ENCODE measurements at places on chromosomes 1 and 21. TPM values are rescaled to one million over a fixed set of nuclear protein-coding genes. Genes with fewer than 3 reads are reported as not detected.

CLCA2 gene
- polyA plus RNA-seq, result 1.0 TPM

KIF17 gene
- polyA plus RNA-seq, result 1.3 TPM

MYOM3 gene
- 5.7 TPM for polyA plus RNA-seq

ACOT11 gene
- polyA plus RNA-seq, result 58.9 TPM

RNU1-3 gene
- polyA plus RNA-seq, result not detected

OPTC gene
- not detected for polyA plus RNA-seq

ARHGAP30 gene
- polyA plus RNA-seq, result 5.8 TPM

TAS1R3 gene
- 0.81 TPM for polyA plus RNA-seq

DNA sequence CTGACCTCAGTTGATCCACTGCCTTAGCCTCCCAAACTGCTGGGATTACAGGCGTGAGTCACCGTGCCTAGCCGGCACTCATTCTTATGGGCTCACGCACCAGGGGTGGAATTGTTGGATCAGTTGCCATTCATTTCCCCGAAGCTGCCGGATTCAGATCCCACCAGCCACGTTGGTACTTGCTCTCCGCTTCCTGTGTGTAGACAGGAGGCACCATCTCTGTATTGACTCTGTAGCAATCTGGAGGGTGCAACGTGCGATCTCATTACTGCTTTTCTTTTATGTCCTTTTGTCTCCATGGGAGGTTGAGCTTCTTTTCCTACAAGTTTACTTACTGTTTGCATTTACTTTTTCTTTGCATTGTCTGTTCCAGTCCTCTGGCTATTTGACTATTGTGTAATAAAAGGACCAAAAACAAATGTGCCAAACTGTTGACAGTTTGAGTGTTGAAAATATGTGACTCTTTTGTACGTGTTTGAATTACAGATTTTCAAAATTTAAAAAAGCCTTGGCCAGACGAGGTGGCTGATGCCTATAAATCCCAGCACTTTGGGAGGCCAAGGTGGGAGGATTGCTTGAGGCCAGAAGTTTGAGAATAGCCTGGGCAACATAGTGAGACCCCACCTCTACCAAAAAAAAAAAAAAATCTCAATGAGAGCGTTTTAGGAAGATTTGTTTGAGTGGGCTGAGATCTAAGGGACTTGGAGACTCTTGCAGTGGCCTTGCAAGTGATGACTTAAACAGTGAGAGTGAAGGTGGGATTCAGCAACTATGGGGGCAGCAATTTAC is 39.1 kb downstream of the SPSB1 start:
- peak; percentile 48 for DNase-seq

DNA sequence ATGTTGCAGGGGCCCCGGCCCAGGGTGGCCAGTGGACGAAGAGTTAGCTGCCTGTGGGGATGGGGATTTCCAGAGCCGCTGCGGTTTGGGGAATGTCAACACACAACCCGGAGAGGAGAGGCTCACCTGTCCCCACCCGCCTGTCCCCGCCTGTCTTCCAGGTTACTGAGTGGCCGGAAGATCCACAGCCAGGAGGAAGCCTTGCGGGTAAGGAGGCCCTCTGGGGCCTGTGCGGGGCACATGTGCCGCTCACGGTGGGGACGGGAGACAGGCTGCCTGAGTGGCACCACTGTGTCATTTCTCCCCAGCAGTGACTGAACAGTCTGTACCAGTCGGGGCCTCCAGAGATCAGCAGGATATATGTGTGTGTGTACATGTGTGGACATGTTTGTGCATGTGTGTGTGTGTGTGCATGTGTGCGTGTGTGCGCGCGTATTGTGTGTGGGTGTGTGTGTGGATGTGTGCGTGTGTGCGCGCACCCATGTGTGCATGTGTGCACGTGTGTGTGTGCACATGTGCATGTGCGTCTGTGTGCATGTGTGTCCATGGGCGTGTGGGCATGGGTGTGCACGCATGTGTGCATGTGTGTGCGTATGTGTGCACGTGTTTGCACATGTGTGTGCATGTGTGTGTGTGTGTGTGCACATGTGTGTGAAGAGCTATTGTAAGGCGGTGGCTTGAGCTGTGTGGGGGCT is 25.6 kb downstream of the CSTB start:
- DNase-seq, result no peak

- DNase-seq, result no peak
Observed at GRCh38 chr1:178645157-178645807, 79.8 kb upstream of the RALGPS2 start.

DNA sequence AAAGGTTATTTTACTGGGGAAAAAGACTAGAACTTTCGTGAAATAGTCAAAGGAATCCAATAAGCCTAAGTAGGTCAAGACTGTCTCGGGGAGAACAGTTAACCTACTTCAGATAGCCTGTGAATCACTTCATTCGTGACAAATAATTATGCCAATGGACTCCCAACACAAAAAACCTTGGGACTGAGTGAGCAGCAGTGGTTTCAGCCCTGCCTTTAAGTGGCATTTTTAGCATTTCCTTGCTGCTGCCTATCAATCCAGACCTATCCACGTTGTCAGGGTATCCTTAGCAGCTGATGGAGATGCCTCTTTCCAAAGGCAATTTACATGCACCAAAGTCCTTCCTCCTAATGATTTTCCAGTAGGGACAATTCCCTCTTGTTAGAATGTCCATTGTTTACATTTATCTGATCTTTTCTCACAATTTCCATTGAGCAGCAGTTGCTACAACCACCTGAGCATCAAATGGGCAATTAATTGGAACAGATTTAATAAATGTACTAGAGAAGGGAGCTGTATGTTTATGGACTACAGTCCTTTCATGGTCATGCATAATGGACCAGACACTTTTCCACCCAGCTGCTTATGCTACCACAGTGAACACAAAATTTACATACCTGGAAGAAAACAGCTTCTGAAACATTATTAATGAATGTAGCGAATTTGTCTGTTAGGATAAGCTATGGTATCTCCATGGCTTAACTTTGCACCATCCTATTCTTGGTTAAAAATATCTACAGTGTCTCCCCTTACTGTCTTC is 75.8 kb downstream of the TM2D1 start:
- no peak for DNase-seq

- no peak for DNase-seq
Observed at GRCh38 chr1:104760017-104760416, 1010.3 kb downstream of the AMY1C start.

- DNase-seq, result no peak
Observed at GRCh38 chr1:37147906-37148305, 113.6 kb upstream of the GRIK3 start.

DNA sequence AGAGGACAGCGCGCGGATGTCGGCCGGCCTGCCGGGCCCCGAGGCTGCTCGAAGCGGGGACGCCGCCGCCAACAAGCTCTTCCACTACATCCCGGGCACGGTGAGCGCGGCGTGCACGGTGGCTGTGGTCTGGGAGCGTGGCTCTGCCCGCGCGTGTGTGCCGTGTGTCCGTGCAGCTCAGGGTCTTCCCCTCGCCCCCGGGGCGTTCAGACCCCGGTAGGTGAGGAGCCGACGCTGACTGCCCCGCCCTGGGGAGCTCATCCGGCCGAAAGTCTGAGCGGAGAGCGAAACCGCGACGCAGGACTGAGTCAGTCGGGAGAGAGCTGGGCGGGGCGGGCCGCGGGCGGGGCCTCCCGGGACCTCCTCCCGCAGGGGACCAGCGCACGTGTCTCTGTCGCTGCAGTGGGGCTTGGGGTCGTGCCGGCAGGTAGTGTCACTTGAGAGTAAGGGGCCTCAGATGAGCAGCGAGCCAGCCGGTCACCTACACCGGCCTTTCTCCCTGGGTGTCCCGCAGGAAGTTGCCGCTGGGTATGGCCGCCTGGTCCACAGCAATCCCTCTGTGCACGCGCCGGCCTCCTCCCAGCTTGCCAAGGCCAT is 520 bp downstream of the PLEKHN1 start:
- peak; percentile 75 for DNase-seq

- DNase-seq, result no peak
Observed at GRCh38 chr1:35442734-35443133, 114.5 kb downstream of the KIAA0319L start.

DNA sequence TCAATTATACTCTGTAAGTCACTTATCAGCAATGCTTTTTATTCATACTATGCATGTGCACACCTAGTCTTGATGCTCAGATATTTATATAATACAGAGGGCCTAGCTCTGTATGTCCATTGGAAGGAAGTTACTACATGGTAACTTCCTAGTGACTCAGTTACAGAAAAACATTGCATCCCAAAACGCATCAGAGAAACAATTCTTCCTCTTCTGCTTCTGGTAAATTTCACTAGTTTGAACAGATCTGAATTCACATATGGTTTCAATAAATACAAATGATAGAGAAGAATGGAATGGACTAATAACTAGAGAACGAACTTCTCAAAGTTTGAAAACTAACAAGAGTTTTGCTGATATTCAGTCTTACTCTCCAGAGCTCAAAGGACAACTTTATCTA is 811.3 kb upstream of the ADGRL2 start:
- DNase-seq, result no peak

GRCh38 chr1:147670319-147671001 is at the start of gene ACP6:
Gene ACP6, minus strand, starts transcription at chr1:147670524. Its CDS starts 476 bp downstream, at chr1:147670048.
- DNase-seq, result peak; percentile 97

DNA sequence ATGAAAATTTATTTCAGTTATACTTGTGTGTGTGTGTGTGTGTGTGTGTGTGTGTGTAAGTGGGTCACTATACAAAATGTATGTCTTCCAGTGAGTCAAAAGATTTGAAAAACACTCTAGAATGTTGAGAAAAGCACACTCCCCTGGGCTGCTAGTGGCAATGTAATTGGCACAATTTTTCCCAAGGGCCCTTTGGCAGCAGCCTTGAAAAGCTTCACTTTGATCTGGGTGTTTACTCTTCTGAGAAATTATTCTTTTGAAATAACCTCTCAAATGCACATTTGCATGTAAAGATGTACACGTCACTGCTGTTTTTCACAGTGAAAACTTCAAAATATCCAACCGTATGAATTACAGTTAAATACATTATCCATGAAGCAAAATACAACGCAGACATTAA is 22.1 kb upstream of the SLC44A3 start:
- no peak for DNase-seq

- no peak for DNase-seq
Observed at GRCh38 chr1:39585933-39586332, 9.3 kb upstream of the PABPC4 start.

DNA sequence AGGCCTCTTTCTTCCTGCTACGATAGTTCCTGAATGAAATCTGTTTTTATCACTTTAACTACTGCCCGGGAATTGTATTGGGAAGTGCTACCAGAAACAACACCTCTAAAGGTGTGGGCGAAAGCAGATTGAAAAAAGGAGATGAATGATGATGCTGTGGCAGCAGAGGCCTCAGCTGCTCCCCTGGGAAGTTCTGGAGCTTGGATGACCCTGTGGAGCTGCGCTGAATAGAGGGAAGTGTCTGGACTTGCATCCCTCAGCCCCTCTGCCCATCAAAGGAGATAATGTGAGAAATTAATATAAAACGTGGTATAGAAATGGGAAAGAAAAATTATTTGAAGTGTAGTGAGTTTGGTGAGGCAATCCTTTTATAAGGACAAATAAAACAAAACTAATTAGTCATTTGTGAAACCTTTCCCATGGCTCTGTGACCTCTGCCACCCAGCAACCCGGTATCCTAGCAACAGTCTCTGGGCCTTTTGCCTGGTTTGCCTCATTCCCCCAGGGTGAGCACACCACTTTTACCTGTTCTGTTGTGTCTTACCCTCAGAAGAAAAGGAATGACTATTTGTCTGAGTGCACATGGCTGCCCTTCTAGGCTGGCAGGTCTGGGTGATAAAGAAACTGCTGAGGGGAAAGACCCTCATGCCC is 21.3 kb downstream of the OVAAL start:
- DNase-seq, result peak; percentile 18

- peak; percentile 72 for DNase-seq
Observed at GRCh38 chr1:169108863-169109560, 2.5 kb downstream of the ATP1B1 start.

DNA sequence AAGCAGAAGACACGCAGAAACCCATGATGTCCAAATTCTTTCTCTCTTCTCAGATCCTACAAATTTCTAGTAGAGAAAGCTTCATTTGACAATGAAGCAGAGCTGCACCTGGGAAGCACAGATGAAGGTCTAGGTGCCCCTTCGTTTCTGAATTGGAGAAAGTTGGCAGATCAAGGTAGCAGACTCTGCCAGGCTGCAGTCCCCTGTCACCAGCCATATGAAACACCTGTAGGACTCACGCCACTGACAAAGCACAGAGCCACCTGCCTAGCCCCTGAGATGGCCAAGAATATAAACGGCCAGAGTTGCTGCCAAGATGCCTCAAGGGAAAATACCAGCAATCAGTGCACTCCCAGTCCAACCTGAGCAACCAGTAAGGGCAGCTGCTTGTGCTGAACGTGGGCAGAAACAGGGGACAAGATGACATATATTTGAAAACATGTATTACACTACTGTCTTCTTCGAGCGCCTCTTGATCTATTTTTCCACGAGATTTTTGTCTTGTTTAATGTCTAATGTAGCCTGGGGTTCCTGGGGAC is 20.6 kb upstream of the PLEKHA6 start:
- DNase-seq, result no peak

DNA sequence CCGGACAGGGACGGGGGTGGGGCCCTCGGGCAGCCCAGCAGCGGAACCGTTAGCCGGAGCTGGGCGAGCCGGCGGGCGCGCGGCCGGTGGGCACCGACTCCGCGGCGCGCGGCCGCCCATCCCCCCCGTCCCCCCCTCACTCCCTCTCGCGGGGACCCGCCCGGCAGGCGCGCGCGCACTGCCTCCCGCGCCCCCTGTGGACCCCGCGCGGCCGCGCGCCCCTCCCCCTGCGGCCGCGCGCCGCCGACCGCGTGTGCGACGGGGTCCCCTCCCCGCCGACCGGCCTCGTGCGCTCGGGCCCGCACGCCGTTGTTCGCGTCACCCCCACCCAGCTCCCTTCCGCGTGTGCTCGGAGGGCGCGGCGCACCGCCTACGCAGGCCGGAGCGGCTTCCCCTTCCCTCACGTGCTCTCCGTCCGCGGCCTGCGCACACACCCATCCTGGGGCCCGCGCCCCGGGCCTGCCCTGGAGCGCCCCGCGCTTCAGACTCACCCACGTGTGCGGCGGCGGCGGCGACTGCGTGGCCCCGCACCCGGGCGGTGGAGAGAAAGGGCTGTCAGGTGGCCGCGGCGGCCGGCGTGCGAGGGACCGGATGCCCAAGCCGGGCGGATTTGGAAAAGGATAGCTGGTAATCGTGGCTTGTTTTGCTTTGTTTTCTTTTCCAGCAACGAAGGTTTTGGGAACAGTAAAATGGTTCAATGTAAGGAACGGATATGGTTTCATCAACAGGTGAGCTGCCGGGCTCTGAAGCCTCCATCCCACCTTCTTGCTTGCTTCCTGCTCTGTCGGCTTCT is 717 bp downstream of the YBX1 start:
- peak; percentile 93 for DNase-seq

DNA sequence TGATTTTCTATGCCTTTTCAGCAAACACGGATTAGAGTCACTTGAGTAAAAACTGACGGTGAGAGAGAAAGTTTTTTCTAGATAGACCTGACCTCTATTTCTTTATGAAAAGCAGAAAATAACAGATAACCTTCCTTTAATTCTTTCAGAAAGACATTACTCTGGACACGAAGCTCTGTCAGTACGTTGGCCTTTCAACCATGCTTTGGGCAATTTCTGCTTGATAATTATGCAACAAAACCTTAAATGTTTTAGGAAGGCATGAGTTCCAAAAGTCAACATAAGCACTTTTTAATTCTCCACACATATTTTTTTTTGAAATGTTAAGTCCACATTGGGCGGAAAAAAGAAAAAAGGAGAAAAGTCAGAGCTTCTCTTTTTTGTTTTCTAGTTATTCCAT is 137.8 kb downstream of the AKT3 start:
- no peak for DNase-seq

All from small intestine (tissue), 16 donors.